H1 (cell line): ENCODE measurements at places on chromosomes 3 and 15. TPM values are rescaled to one million over a fixed set of nuclear protein-coding genes. Genes with fewer than 3 reads are reported as not detected.

DNA sequence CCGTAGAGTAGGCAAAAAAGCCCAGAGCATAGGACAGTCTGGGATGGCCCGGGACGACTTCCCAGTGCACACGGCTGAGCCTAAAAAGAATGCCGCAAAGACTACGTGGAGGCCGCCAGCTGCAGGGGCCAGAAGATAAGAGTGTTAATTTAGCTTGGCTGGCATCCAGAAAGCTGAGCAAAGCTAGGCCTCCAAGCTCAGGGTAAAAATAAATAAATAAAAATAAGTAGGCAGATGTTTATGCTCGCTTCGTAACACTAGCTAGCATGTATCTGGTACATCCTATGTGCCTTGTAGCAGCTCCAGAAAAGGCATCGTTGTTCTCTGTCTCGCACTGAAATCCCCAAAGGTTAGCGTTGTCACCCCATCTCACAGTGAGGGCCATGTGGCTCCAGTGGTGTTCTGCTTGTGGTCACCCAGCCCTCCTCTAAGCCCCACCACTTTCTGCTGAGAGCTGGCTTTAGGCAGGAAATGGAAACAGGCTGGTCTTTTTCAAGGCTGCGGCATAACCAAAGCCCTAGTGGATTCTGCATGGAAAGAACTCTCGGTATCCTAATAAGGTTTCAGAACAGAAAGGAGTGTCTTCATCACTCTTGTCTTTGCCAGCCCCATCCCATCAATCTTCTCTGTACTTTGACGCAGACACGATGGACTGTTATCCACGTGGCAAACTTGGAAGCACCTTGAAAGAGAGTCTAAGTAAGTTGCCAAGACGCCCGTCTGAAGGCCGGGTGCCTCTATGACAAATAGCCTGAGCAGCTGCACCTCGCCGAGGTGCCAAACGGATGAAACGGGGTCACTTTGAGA is 58.1 kb upstream of the MEF2A start:
- DNase-seq = no peak

RPP25 gene
- polyA plus RNA-seq = 17.4 and 20.0 TPM in 2 replicates

TLR9 gene
- 0.05 and 0.06 TPM in 2 replicates for polyA plus RNA-seq

ASB14 gene
- polyA plus RNA-seq = not detected in 2 replicates

GRCh38 chr3:81932681-81933080 is 171.2 kb upstream of the GBE1 start:
- no peak for DNase-seq

DNA sequence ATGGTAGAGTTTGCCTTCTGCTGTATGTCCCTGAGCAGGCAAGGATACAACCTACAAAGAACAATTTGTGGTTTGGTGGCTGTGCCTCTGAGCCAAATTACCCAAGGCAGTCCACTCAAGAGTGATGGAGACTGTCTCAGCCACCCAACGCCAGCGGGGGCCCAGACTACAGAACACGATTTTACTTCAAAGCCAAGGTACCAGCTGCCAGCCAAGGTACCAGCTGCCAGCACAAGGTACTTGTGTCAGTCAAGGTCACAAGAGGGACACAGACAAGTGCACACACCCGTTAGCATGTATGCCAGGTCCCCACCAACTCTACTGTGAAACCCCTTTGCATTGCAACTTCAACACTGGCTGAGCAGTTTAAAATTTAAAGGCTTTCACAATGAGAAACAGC is 23.5 kb downstream of the COLQ start:
- no peak for DNase-seq

TGM4 gene
- 0.02 TPM in 2 replicates for polyA plus RNA-seq

DNA sequence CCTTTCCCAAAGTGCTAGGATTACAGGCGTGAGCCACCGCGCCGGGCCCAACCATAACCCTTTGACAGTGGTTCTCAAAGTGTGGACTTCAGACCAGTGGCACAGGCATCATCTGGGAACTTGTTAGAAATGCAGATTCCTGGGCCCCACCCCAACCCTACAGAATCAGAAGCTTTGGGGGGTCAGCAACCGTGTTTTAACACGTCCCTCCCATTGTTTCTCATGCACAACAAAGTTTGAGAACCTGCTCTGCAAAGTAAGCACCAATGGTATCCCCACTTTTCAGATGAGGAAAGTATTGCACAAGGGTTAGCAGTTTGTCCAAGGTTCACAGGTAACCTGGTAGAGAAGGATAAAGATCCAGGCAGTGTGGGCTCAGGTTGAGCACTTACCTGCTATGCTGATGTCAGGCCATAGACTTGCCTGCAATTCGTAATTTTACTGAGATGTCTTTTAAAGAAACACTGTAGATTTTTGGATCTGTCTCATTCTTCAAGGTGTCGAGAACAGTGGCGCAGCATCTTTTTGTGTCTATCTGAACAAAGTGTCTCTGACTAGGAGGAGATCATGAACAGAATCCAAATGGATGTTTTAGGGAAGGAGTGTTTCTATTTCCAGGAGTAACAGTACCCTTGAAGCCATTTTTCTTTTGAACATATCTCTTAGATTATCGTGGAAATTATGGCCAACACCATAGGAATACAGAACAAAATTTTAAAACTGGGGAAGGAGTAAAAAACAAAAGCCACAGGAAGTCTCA is 2.5 kb downstream of the GXYLT2 start:
- no peak for DNase-seq
